ENCODE measurements at places on chromosomes 12 and 14.
A peak's percentile ranks its signal among the peaks of the same experiment; 100 is the strongest.

- DNase-seq = no peak
Observed at GRCh38 chr12:96623656-96624217, 134.4 kb downstream of the CFAP54 start.

DNA sequence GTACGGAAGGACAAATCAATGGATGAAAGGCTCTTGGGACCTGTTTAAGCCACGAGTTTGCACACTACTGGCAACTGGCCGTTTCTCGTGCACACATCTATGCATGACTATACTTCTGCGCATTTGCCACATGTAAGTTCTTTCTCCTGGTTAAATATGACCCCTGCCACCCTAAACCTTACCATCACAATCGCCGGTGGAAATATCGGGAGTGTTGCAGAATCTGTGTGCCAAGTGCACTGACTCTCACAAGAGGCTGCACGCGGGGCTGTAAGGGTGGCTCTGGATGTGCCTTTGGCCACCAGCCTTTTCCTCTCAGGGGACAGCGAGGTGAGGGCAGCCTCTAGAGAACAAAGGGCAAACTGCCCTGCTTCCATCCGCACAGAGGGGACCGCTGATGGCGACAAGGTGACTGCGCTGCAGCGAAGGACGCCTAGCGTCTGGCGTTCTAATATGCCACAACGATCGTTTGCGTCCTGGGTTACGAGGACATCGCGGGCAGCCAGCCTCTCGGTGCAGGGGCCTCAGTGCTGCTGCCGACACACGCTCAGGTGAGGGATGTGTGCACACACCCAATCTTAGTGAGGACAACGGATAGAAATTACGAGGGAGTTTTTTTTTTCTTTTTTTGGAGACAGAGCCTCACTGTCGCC, 232.2 kb downstream of the PCNX1 start:
- DNase-seq = no peak

GRCh38 chr12:9649532-9649940, 20.0 kb upstream of the CLEC2D start:
- DNase-seq = peak; percentile 73

DNA sequence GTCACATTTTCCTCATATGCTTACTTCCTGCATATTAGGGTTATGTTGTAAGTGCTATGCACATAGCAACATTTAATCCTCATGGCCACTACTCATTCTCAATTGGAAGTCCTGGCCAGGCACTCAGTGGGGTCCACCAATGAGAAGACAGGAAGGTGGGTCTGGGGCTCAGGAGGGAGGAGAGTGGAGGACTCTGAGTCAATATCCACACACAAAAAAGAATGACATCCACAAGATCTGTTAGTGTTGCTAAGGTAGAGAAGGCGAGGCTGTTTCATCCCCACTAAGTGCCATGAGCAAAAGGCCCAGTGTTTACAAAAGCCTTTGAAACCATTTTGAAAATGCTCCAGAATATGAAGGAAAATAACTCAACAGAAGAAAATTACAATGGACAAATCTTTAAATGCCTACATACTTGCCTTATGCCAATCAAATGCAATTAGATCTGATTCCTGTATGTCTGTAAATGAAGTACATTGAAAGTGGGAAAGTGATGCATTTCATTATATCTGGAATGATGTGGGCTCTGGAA, 53.9 kb downstream of the EID3 start:
- DNase-seq = peak; percentile 41

DNA sequence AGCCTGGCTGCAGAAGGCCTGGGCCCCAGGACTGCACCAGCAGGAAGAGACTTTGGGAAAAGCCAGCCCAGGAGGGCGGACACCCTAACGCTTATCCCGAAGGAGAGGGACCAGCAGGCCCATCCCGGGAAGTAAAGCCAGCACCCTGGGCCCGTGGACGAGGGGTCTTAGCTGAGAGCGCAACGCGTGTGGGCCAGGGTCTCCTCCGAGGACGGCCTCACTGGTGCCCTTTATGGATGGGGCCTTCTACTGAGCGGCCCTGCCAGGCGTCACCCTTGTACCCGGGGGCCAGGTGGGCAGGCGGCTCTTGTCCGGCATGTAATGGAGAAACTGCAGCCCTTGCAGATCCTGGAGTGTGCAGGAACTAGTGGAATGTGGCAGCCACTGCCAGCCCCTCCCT, 14.1 kb downstream of the TEDC1 start:
- DNase-seq = no peak

DNA sequence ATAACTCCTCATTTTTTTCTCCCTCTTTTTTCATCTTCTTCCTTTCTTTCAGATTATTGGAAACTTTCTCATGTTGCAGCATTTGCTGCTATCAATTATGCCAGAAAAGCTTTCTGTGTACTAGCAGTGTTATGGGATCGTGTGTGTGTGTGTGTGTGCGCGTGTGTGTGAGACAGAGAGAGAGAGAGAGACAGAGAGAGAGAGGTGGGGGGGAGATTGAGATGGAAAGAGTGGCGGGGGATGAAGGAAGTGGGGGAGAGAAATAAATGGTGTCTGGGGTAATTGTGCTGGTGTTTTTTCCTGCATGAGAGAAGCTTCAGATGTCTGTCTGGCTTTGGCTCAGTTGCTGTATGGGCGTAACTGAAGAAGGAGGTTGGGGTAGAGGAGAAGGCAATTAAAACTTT, 268.9 kb downstream of the RAD51B start:
- DNase-seq = no peak

GRCh38 chr14:61877035-61877390, 114.8 kb downstream of the SNAPC1 start:
- no peak for DNase-seq

- DNase-seq = peak; percentile 69
Observed at GRCh38 chr12:121132601-121133481, at the start of gene P2RX7. P2RX7 (plus strand) TSS chr12:121132876; CDS start chr12:121132971, 95 bp downstream.
